ENCODE measurements at places on chromosomes 7 and 10.

GRCh38 chr7:19869979-19870378 is 96.6 kb upstream of the TMEM196 start:
- DNase-seq = no peak

- no peak for DNase-seq
Observed at GRCh38 chr10:94299417-94299816, 63.3 kb downstream of the NOC3L start.

DNA sequence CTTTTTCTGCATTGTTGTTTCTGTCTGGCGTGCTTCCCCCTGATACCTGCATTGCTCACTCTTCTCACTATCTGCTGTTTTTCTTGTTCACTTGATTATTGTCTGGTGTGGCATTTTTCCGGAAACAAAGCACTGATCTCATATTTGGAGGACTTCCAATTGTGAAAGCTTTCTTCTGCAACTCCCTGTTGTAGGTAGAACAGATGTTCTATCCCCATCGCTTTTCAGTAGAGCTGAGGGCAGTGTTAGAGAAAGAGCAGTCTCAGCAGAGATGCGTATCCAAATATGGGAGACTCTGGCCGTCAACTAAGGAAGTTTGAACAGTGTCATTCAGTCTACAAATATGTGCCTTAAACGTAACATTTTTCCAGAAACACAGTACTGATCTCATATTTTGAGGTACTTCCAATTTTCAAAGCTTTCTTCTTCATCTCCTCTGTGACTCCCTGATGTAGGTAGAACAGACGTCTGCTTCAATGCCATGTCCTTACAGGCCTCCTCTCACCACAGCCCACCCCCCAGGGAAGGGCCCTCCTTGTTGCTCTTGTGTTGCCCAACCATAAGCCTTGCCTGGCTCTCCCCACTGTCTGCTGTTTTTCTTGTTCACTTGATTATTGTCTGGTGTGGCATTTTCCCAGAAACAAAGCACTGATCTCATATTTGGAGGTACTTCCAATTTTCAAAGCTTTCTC is 27.1 kb upstream of the GJD4 start:
- DNase-seq = no peak

GRCh38 chr7:156379324-156380070 is 261.1 kb upstream of the RNF32 start:
- DNase-seq = no peak

GRCh38 chr10:76403912-76404311 is 972.5 kb downstream of the LRMDA start:
- no peak for DNase-seq

GRCh38 chr7:72441791-72442190 is 29.7 kb upstream of the CALN1 start:
- DNase-seq = no peak

GRCh38 chr10:46520941-46521340 is 35.5 kb downstream of the GPRIN2 start:
- DNase-seq = no peak

- no peak for DNase-seq
Observed at GRCh38 chr7:157309988-157310668, 26.7 kb upstream of the DNAJB6 start.

DNA sequence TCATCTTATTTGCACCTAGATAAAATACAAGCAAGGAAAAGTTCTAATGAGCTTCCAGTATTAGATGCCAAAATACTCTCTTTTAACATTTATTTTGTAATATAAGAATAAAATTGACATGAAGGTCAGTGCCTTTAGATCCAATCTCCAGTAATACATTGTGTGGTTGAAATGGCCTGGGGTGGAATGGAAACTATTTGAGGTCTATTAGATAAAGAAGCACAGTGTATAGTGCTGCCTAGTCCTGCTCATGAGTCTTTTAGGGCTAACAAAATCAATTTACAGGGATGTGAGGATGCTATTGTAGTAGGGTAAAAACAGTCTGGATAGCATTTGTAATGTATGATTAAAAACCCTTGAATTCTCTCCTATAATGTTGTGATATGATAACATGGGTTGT is 84.5 kb upstream of the ETV1 start:
- DNase-seq = no peak

- DNase-seq = no peak
Observed at GRCh38 chr7:103446049-103446520, at the start of gene SLC26A5. TSS of gene SLC26A5 (minus strand) at chr7:103446207. CDS start at chr7:103421514, 24,693 bp downstream.

- no peak for DNase-seq
Observed at GRCh38 chr10:45198486-45199204, 116.8 kb downstream of the OR13A1 start.

- DNase-seq = no peak
Observed at GRCh38 chr10:1514681-1515080, 222.6 kb downstream of the ADARB2 start.

- no peak for DNase-seq
Observed at GRCh38 chr10:123507298-123507697, 158.9 kb upstream of the GPR26 start.

GRCh38 chr10:51389415-51390321 is 309.7 kb downstream of the CSTF2T start:
- DNase-seq = no peak

DNA sequence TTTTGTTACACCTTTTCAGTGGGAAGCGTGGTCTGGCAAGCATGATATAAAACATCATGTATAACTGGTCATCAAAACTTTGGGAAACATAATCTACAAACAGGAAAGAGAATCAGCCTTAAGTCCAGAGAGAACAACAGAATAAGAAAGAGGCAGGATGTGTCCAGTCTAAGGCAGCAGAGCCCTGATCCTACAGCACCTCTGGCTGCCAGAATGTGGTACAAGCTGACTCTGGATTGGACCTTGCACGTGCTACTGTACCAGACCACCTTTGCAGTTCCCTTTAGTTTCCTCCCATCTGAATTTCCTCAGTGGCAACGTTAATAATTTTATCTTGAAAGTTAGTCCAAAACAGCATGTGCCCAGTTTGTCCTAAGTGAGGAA is 824.6 kb upstream of the IGFBP3 start:
- no peak for DNase-seq

DNA sequence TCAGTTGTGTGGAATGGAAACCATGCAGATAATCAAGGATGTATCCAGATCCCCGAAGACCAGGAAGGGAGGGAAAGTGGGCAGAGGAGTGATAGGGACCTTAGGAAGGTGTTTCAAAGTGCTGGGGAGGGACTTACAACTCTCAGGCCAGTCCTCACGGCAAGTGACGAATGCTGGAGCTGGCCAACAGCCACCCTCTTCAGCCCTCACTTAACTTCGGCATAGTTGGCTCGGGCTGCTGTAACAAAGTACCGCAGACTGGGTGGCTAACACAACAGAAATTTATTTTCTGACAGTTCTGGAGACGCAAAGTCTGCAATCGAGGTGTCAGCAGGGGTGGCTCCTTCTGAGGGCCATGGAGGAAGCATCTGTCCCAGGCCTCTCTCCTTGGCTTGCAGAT is 265.9 kb upstream of the YAE1 start:
- DNase-seq = no peak

- no peak for DNase-seq
Observed at GRCh38 chr7:6175645-6176044, 96.8 kb downstream of the CYTH3 start.

GRCh38 chr7:113921363-113921762 is 2.6 kb upstream of the PPP1R3A start:
- no peak for DNase-seq

- DNase-seq = no peak
Observed at GRCh38 chr7:103106005-103106702, 31.2 kb downstream of the ARMC10 start.

DNA sequence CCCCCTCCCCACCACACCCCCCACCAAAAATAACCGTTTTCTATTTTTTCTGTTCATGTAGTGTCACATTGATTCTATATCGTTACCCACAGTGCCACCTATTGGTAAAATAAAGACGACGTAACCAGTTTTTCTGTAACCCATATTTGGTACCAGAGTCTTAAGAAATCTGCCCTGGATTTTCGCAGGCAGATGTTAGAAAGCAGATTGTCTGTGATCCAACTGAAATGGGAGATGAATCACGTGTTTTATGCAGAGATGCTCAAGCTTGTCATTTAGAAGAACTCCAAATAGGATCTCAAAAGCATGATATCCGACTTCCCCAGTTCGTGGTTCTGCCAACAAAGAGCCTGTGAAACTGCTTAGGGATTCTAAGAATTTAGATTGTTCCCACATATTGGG is 261.1 kb upstream of the CSTF2T start:
- no peak for DNase-seq

- no peak for DNase-seq
Observed at GRCh38 chr7:81457852-81458522, 311.9 kb downstream of the HGF start.

DNA sequence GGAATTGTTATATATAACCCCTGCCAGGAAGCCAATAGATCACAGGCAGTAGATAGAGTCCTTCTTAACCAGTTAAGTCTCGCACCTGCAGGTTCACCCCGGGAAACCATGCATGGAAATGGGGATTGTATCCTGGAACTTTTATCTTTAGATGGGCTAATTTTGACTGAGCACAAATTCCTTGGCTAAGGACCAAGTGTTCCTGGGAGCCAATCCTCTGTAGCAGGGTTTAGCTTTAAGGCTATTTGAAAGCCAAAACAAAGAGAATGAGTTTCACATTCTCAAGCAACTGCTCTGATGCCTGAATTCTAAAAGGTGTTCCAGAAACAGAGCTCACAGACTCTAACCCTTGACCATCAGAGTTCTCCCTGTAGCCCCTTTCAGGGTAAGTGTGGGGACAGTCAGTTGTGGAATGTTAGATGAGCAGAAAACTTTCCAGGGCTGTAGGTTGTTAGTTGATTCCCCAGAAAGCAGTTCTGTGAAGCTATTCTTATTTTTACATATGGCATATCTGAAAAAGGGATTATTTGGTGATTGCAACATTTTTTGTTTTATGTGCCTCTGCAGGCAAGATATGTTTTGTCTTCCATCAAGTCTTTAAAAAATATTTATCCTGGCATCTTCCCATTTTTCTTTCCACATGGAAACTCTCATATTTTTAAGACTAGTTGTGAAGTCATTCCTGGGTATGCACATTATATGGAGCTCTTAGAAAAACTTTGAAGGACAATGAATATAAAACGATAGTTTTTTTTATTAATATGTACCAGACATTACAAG is 16.2 kb upstream of the NPVF start:
- DNase-seq = no peak

GRCh38 chr10:29105516-29106215 is 183.2 kb upstream of the LYZL1 start:
- no peak for DNase-seq

GRCh38 chr7:1022801-1023465 is 21.4 kb upstream of the GPR146 start:
- DNase-seq = no peak

GRCh38 chr10:49134327-49134726 is 506 bp upstream of the FAM170B start:
- no peak for DNase-seq

GRCh38 chr10:52071814-52072213 is 242.3 kb upstream of the DKK1 start:
- DNase-seq = no peak

DNA sequence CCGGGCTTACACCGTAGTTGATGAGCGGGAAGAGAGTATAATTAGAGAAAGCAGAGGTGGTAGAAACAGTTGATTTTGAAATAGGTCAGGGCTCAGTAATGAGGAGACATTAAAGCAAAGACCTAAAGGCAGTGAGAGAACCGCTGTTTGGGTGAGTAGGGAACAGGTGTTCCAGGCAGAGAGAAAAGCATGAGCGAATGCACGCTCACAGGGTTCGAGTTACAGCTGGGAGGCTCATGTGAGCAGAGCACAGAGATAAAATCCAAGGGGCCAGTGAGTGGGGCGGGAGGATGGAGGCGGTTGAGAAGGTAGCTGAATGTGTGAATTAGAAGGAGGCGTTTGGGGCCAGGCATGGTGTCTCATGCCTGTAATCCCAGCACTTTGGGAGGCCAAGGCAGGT is 39.9 kb downstream of the APBB1IP start:
- no peak for DNase-seq

GRCh38 chr7:35533902-35534301 is 161.0 kb downstream of the HERPUD2 start:
- no peak for DNase-seq

GRCh38 chr10:100970914-100971811 is 1.9 kb downstream of the SEMA4G start:
- no peak for DNase-seq

GRCh38 chr10:79022565-79023230 is 46.1 kb upstream of the ZMIZ1 start:
- DNase-seq = no peak

DNA sequence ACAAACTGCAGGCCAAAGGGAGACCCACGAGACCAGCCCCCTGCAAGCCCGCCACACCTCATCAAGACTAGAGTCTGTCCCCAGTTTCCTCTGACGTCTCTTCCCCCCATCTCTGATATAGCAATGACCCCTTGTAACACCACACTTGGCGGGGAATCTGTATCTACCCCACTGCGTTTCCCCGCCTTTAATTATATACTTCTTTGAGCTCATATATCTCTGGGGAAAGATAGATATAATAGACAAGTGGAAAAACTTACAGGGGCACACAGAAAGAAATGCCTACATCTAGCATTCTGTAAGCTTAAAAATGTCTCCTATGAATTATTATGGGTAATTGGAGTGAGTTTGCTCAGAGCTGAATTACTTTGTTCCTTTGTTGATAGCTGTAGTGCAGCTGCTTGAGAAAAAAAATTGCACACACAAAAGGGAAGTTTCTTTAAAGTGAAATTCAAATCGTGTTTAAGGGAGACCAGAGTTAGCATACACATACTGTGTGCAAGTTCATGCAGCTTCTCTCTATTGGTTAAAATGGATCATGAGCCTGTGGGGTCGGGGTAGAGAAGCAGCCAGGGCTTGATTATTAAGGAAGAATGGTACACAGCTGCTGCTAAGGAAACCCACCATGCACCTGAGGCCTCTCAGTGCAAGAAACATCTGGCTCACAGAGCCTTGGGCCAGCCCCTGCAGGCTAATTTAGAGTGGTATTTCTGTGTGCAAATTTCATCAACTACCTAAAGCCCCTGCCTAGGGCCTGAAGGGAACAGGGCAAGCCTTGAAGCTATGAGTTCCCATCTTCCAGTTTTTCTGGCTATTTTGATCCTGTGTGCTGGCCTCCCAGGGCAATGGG is 32.5 kb downstream of the CDCA7L start:
- DNase-seq = no peak

DNA sequence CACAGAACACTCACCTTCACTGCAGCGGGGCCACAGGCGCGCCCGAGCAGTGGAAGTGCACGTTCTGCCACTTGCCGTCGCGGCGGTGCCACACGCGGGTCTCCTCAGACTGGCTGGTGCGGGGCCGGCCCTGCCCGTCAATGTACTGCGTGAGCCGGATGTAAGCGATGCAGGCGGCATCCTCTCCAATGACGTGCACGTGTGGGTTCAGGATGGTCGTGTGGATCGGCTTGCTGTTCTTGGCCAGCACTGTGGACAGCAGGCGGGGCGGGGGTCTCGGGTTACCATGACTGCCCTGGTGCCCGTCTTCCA is 19.2 kb downstream of the YKT6 start:
- DNase-seq = no peak

Measured in nucleus accumbens (tissue), 56 donors.